ENCODE measurements at places on chromosomes 2 and 18.

DNA sequence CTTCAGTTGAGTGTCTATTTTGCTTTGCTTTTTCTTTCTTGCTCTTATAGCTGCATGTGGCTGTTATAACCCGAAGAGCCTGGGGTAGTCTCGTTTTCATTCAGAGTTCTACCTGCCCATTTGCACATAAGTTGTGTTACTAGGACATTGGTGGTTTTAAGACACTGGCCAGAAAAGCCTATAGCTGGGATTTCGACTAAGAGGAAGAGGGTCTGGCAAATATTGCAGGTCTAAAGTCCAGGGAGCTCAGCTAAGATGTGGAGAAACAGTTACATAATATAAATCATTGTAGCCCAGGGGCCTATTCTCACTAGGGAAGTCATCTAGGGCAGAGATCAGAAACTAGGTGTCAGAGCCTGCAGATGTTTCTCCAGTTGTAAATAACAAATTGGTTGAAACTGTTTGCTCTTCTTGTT lies 120.8 kb downstream of the BABAM2 start:
- DNase-seq = no peak

GRCh38 chr18:49183921-49184320 lies 233.2 kb upstream of the SMAD7 start:
- DNase-seq = no peak

DNA sequence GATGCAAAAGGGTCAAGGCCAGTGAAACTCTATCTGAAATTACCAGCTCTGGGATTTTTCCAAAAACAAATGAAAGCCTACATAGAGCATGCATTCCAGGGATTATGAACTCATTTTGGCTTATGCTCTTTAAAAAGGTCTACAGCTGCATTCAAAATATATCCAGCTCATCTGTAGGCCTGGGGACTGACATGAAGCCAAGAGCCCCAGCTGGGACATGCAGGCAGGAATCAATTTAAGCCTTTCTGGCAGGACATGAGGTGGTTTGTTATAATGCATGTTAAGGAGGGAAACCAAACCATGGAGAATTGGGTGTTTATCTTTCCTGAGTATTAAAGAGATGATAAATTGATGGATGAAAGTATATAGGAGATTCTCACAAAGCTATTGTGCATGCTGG lies 164.5 kb downstream of the RBM43 start:
- no peak for DNase-seq

DNA sequence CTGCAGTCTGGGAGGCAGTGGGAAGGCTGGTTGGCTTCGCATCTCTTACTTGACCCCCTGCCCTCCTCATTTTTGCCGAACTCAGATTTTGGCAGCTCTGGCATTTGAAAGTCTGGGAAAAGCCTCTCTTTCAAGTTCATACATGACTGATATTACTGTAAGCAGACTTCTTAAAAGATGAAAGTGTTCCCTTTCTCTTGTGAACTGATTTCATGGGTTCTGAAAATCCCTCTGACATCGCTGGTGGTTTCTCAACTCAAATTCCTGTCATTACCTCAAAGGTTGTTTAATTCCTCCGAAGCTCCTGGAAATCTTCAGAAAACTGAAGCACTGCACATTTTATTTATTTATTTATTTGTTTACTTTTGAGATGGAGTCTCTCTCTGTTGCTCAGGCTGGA lies 16.9 kb upstream of the SLC38A11 start:
- DNase-seq = no peak

DNA sequence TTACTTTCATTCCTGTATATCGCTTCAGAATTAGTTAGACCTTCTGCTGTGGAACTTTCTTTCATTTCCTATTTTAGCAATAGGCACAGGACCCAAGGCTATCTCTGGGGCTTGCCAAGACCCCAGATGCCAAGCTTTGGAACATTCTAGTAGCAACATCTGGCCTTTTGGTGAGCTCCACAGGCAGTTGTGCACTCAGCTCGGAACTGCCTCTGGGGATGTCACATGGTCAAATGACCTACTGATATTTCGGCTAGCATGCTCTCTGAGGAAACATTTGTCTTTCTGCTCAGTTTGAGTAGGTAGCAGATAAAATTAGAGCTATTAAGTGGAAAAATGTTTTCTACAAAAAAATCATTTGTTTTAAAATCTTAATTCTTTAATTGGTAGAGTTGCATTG lies 76.6 kb upstream of the ITGA4 start:
- no peak for DNase-seq

GRCh38 chr2:117982376-117983033 lies 31.4 kb downstream of the CCDC93 start:
- DNase-seq = no peak

DNA sequence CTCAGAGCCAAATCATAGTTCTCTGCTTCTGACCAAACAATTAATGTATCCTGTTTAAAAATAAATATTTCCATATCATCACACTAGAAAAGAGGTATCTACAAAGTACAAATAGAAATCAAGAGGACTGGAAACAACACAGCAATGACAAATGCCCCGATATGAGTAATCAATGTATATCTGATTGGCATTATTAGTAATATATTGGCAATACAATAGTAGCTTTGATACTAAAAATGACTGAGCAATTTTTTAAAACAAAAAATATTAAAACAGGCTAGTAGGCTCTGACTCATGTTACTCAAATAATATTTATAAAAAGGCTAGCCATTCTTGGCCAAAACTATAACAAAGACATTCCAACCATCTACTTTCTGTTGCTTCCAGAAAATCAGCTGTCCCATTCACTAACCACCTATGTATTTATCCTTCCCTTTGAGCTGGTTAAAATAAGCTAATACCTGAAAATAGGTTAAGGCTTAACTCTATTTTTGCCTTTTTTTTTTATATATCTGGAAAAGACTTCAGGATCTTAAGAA lies 13.3 kb downstream of the PPP4R3B start:
- DNase-seq = no peak

- no peak for DNase-seq
Observed at GRCh38 chr2:233350708-233351107, 3.6 kb upstream of the DGKD start.

- DNase-seq = no peak
Observed at GRCh38 chr2:54634564-54635511, 88.6 kb upstream of the EML6 start.

GRCh38 chr18:58996696-58997095 lies 132.0 kb downstream of the ZNF532 start:
- no peak for DNase-seq

GRCh38 chr2:72813841-72814240 lies 12.0 kb downstream of the EXOC6B start:
- no peak for DNase-seq

- DNase-seq = no peak
Observed at GRCh38 chr2:180124273-180125139, 117.4 kb upstream of the CWC22 start.

- no peak for DNase-seq
Observed at GRCh38 chr2:73406996-73407395, 21.4 kb downstream of the ALMS1 start.

DNA sequence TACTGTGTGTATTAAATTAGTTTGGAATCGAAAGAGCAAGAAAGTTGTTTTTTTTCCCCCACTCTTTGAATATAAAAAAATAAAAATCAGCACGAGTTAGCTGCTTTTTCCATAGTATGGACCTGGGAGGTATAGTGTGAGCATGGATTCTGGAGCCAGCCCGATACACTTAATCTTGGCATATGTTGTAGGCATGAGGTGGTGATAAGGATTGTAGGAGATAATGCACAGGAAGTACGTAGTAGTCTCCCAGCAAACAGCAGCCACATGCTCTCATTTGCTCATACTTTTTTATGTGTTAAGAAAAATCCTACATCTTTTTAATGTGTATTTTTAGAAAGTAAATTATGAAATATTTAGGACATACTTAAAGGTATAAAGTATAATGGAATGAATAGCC lies 2.1 kb upstream of the DNAJC27 start:
- DNase-seq = no peak

DNA sequence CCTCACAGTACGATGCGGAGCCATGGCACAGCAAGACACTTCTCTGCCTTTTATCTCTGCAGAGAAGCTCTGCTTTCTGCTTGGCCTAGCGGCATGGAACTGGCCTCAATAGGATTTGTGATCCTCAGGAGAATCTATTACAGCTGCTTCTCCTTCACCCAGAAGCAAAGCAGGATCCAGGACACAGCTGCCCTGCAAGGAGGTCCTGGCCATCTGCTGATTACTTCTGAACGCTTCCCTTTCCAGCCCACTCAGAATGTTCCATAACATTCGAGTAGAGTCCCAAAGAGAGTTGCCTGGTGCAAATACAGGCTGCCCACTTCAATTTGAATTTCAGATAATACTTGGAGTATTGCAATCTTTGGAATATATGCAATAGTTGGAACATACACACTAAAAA lies 29.2 kb upstream of the KCNS3 start:
- no peak for DNase-seq

- no peak for DNase-seq
Observed at GRCh38 chr2:182280118-182280517, 146.7 kb downstream of the PDE1A start.

- no peak for DNase-seq
Observed at GRCh38 chr2:134737671-134738070, 18.9 kb upstream of the TMEM163 start.

- no peak for DNase-seq
Observed at GRCh38 chr2:119461811-119462210, 30.2 kb downstream of the TMEM37 start.

DNA sequence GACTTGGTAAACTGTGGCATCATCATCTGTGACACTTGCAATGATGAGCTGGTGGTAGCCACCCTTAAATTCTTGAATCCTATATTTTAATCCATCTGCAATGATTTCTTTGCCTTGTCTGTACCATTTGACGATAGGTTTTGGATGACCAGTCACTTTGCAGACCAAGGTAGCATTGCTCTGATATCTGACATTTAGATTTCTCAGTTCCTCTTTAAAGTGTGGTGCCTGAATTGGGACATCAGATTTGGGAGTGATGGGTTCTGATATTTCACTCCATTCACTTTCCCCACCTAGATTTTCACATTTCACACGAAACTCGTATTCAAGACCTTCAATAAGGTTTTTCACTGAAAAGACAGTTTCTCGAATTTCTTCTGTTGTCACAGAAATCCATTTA lies 55.8 kb downstream of the PLEKHA3 start:
- no peak for DNase-seq

- no peak for DNase-seq
Observed at GRCh38 chr18:36899289-36899688, 70.4 kb downstream of the KIAA1328 start.

DNA sequence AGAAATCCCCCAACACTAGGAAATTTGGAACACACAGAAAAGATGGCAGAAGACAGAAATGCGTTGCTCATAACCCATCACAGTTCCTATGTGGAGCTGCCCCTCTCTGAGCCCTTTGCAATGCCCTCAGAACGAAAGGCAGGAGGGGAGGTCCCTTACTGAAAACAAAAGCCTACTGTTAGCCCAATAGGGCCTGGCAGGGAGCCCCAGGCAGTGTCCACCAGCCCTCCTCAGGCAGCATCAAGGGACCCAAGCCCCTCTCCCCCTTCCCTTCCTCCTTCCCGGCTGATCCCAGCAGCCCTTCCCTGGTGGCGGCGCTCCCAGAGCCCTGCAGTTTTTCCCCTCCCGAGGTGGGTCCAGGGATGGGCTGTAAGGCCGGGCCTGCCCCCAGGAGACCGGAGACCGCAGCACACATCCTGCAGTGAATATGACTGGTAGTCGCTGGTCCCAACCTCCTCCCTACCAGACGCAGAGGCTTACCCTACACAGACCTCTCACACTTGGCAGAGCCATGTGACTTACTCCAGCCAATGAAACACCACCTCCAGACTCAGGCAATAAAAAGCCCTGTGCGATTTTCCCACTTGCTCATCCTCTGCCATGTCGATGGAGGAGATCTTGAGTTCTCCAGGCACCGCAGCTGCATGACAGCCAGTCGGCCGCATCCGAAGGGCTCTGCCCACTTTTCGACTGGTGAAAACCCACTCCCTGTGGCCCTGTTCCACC lies 19.4 kb upstream of the DUSP2 start:
- peak; percentile 81 for DNase-seq

DNA sequence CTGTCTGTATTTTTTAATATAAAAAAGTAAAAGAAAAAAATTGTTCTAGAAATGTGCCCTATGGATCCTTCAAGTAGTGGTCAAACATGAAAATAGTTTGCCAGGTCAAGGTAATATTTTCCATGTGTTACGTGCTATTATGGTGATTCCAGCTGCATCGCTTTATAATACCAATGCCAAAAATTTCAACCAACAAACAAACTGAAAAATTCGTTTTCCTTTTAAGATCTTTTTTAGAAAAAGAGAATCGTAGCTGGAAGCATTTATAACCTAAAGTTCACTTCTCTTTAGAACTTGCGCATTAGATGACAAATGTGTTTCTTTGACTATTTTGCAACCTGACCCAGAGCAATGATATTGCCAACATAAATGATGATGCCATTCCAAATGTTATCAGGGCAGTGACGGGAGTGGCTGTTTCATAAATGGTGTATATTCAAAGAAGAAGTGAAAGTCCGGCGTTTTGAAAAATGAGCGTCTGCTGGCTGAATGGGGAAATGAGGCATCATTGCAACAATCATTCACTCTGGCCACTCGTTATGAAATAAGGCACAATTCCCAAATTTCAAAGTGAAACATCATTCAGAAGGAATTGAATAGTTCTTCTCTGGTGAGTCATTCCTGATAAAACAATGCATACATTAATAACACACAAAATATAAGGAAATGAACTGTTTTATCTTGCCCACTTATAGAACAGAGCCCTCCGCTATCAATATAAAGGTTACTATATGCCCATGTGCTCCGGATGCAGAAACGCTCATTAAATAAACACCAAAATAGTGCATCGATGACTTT lies 297.4 kb downstream of the TGIF1 start:
- no peak for DNase-seq

GRCh38 chr18:78813936-78814710 lies 165.5 kb upstream of the SALL3 start:
- DNase-seq = no peak

GRCh38 chr18:3313685-3314084 lies 51.8 kb downstream of the MYL12B start:
- no peak for DNase-seq

- no peak for DNase-seq
Observed at GRCh38 chr18:43012951-43013350, 102.5 kb downstream of the RIT2 start.

DNA sequence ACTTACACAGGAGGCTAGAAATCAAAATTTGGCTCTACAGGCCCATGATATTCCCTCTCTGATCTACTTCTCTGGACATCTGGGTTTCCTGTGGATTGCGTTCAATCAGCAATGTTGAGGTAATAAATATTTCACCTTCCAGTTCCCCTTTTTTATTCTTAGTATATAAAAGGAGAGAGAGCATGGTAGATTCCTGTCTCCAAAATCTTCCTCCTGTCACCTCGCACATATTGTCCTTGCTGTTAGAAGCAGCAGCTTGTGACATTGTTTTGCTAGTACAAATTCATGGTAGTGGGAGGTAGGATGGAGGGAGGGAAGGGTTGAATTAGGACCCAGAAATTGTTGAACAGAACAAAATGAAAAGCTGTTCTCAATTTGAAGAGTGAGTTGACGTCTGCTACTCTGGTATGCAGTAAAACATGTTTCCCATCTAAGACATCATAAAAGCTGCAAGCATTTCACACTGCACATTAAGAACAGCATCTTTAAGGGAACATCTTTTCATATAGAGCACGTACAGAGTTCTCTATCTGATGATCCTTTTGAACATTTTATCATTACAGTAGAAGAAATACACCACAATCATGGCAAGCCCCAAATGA lies 156.4 kb downstream of the RDH14 start:
- DNase-seq = no peak
